ENCODE measurements at places on chromosomes 16 and 17.

- no peak for DNase-seq
Measured at GRCh38 chr17:56601591-56601990, 8.1 kb downstream of the NOG start.

- DNase-seq = no peak
Measured at GRCh38 chr16:68296693-68297092, 14.1 kb downstream of the SLC7A6OS start.

DNA sequence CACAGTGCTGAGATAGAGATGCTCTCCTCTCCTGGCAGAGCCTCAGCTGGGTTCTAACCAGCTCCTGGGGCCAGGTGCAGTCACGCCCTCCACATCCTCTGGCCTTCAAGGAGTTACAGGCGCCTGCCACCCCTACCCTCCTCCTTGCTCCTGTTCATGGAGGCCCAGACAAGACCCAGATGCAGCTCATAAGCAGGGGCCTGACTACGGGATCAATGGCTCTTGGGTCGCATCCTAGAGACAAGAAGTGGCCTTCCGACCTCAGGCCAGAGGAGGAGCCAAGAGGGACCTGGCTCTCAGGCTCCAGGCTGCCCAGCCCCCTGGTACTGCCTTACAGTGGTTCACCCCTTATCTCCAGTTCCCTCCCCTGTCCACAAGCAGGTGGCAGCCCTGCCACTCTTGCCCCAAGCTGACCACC is 23.0 kb downstream of the ARHGAP27 start:
- no peak for DNase-seq

- DNase-seq = no peak
Measured at GRCh38 chr16:72372087-72373045, 200.4 kb upstream of the PMFBP1 start.

- DNase-seq = no peak
Measured at GRCh38 chr17:46020998-46021397, 21.9 kb downstream of the STH start.

DNA sequence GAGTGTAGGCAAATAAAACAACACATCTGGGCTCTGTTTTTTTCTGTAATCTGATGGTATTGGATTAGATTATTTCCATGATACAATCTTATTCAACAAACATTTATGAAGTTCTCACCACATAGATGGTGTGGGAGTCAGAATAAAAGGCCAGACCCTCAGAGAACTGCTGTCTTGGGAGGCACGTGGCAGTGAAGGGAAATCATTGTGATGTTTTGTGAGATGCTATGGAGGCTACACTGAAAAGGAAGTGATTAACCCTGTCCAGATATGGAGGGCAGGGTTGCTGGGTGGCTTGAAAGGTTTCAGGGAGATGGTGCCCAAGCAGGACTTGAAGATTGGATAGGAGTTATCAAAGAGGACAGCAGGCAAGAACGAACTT is 35.6 kb downstream of the DHRS7B start:
- DNase-seq = no peak

DNA sequence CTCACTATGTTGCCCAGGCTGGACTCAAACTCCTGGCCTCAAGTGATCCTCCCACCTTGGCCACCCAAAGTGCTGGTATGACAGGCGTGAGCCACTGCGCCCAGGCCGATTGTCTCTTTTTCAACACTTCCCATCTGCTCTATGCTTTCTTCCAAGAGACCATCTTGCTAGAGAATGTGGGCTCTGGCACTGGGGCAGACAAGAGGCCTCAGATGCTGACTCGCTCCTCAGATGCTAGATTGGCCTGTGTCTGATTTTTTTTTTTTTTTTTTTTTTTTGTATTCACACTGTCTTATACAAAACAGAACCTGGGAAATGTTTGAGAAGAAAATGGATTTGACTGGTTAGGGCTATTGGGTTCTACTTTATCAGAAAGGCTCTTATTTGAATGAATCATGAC is 58.2 kb downstream of the CYB5D2 start:
- DNase-seq = no peak

GRCh38 chr17:42225646-42226045 is 31.4 kb upstream of the GHDC start:
- DNase-seq = no peak

GRCh38 chr17:77125432-77125901 is 15.3 kb upstream of the SEC14L1 start:
- DNase-seq = no peak

DNA sequence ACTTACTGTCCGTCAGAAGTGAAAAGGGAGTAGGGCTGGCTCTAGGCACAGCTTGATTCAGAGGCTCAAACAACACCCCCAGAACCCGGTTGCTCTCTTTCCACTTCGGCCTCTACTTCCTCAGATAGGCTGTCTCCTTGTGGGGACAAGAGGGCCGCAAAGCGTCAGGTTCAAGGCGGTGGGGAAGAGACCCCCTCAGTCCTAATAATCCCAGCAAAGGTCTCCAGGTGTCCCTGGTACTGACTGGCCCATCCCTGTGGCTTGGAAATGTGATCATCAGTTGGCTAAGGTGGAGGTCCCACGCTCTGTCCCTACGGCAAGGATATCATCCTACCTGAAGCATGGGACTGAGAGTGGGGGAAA is 26.0 kb downstream of the NGFR start:
- DNase-seq = no peak

DNA sequence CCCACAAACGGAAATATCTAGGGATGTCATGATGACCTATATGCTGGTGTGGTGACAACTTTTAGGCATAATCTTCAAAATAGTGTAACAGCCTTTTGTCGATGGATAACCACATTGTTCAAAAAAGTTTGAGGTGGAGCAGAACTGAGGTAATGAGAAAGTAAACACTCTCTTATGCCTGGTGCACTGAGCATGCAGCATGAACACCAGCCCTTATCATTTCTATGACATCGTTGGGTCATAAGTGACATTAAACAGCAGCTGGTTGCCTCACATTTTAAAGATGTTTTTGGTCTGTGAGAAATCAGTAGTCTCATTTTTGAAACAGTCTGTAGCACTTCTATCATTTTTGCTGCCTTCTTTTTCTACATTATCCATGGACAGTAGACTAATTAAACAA is 1.8 kb downstream of the KRT23 start:
- DNase-seq = no peak

DNA sequence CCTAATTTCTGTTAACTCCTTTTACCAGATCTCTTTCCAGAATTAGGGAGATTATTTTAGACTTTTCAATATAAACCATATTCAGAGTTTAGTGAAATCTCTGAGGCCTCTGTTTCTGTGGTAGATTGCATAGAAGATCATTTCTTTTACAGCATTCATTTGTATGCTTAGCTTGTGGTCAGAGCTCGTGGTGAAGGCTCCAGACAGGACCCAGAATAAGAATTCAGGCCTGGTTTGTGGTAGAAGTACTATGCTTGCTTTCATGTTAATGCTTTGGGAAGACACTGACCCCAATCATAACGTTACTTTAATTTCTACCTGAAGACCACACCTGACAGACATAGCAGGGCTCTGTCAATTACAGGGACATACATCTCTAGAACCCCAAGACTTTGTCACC is 258.1 kb downstream of the FTO start:
- no peak for DNase-seq

- no peak for DNase-seq
Measured at GRCh38 chr16:22088642-22089041, 3.7 kb upstream of the VWA3A start.

GRCh38 chr17:31318298-31318801 is 3.1 kb downstream of the EVI2A start:
- DNase-seq = no peak

GRCh38 chr16:89045181-89045815 is 48.4 kb upstream of the ACSF3 start:
- DNase-seq = no peak

DNA sequence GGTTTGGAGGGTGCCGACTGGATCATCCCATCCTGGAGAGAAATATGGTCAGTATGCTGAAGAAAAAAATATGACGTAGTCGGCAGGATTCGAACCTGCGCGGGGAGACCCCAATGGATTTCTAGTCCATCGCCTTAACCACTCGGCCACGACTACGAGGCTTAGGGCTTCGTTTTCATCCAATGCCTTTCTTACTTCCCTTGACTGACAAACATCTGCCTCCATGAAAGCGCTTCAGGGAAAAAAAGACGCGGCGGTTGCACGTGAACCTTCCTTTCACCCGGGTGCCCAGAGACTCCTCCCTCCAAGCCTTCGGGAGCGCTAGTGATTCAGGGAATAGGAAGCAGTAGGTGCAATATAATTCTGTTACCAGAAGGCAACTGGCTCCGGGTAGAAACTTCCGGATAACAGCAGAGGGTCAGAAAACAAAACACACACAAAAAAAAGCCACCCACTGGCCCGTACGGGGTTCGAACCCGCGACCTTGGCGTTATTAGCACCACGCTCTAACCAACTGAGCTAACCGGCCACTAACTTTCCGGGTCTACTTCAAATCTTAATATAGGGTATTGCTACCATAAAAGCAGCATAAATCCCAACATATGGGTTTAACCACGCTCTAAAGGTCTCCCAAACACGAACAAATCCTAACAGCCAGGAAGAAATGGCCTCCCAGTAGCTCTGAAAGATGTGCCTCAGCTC is 16.3 kb upstream of the AURKB start:
- DNase-seq = no peak

- no peak for DNase-seq
Measured at GRCh38 chr16:5516115-5516514, 418.5 kb upstream of the EEF2KMT start.

DNA sequence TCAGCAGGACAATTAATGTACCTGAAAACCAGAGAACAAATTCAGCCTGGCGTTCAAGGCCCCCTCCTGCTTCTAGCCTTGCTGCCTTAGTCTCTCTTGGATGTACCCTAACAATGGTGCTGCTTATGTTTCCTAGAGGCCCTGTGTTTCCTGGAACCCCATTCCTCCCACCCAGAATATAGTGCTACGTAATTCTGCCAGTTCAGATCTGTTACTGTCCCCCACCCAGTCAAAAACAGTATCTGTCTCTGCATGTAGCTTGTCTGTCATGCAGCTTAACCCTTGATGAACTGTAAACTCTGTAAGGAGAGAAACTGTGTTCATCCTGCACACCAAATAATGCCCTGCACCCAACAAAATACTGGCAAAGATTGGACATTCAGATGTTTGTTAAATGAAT is 6.8 kb downstream of the MRTFB start:
- no peak for DNase-seq

DNA sequence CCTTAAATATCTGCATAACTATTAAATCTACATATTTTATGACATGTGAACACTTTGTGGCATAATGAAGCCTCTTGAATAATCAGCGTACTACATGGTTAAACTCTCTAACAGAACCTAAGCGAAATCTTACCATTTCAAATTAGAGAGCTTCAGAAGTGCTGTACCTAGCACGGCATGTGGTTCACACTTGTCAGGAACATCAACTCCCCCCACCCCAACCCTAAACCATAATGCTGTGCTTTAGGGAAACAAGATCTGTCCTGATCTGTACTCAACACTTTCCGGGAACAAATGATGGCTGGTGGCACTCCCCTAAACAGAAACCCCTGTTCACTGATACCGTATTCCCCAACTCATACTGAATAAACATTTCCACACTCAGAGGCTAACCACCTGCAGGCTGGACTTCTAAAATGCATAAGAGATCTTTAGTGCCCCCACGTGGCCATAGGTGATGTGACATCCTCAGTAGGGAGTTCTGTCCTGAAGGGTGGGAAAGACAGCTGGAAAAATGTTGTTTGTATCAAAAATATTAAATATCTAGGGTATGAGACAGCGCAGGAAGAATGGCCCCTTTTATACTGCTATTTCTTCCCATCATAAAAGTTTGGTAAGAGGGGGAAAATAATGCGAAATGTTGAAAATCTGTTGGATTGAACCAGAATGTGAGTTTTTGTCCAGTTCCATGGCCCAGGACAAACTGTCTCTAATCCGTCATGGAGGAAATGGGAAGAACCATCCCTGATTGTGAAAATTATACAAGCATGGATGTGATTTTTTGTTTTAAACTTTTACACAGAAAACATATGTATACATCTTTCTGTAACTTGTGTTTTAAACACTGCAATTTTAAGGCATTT is 88.6 kb downstream of the USP31 start:
- peak; percentile 68 for DNase-seq

GRCh38 chr17:45651145-45651709 is 132.9 kb upstream of the CRHR1 start:
- no peak for DNase-seq

DNA sequence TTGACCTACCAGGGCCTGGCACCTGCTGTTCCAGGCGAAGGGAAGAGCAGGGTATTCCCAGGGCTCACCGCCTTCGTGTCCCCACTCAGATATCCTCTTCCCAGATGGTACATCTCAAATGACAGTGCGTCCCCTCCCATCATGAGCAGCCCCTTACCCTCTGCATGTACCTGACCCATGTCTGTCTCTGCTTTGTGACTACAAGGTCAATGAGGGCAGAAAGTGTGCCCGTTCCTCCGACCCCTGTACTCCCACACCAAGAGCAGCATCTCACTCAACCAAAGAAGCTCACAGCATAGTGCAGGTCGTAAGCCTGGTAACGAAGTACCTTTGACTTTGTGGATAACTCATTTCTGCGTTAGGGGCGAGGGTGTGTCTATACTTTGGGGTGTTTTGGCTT is 142.6 kb downstream of the KATNIP start:
- no peak for DNase-seq

- DNase-seq = no peak
Measured at GRCh38 chr17:81486199-81486810, 26.3 kb downstream of the ACTG1 start.

- DNase-seq = no peak
Measured at GRCh38 chr17:80481284-80482057, 5.1 kb upstream of the NPTX1 start.

- no peak for DNase-seq
Measured at GRCh38 chr17:54956791-54957190, 11.7 kb downstream of the COX11 start.

GRCh38 chr16:2983706-2984136 is 3.5 kb upstream of the PKMYT1 start:
- peak; percentile 68 for DNase-seq

- no peak for DNase-seq
Measured at GRCh38 chr16:89366561-89367537, 123.5 kb downstream of the ANKRD11 start.

DNA sequence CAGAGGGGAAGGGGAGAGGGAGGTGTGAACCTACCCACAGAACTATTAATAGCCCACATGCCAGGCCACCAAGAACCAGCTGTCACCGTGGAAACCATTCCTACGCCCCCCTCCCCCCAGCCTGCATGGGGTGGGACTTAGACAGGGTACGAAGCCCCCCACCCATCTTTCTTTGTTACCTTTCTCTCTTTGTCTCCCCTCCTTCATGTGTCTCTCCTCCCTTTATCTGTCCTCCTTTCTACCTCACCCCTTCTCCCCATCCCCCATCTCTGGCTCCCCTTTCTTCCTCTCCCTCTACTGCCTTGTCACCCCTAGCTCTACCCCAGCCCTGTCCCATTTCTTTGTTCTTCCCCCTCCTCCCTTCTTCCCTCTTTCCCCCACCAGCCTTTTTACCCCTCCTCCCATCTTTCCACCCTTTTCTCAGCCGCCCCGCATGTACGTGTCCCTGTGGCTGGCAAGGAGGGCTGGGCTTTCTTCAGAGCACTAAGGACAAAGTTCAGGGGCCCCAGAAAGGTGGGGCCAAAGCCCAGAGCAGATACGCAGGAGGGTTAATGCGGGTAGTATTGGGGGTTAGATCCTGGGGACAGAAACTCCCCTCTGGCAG is 8.0 kb downstream of the THRA start:
- no peak for DNase-seq

GRCh38 chr17:5587438-5588032 is 3.2 kb upstream of the NLRP1 start:
- peak; percentile 58 for DNase-seq

Measured in NCI-H2081 (cell line).